ENCODE measurements at places on chromosomes 3 and 15.

DNA sequence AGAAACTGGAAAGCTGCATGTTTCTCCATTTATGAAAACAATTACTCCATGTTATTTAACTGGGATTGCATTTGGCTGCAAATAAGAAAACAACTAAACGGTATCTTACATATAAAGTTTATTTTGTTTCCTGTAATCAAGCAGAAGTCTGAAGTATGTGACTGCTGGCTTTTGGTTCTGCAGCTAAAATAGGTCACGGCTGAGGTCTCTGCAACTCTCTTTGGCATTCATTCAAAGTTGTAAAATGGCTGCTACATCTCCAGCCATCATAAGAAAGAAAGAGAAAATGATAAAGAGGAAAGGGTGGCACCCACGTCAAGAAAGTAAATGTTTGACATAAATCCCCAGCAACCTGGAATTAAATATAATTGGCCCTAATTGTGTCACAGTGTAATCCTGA is 406.1 kb downstream of the TBC1D5 start:
- no peak for DNase-seq

- DNase-seq: no peak
These were observed 214.5 kb downstream of the RPLP1 start for GRCh38 chr15:69666921-69667811.

GRCh38 chr15:68414591-68414990 is 17.4 kb downstream of the ITGA11 start:
- DNase-seq: no peak

DNA sequence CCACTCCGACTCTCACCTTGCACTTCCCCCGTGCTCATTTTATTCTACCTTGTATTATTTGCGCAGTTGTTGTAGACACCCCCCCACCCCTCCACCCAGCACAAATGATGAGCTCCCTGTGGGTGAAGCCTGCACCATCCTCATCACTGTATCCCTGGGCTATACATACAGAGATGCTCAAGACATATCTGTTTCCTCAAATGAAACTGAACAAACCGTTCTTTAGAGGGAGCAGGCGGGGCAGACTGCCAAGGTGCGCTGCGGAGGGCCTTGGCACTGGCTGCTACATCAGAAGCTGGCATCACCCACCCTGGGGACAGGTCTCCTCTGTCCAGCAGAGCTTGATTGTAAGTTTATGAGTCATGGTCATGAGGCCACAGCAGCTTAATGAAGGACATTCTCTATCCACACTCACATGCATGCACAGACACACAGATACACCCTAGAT is 29.0 kb downstream of the ADCY5 start:
- no peak for DNase-seq

GRCh38 chr15:42094512-42094963 is at the start of gene PLA2G4D:
Gene PLA2G4D (minus strand): TSS chr15:42094562. CDS start chr15:42094459, 103 bp downstream.
- DNase-seq: no peak
